NCI-H1092 treated with DMSO at 0.1 percent for 48 hours (cell line): ENCODE measurements at places on chromosomes 4 and X.

- DNase-seq = no peak
Observed at GRCh38 chr4:173415885-173416653, 17.2 kb upstream of the SCRG1 start.

GRCh38 chrX:144627947-144628346, 619.4 kb upstream of the SPANXN1 start:
- DNase-seq = no peak

GRCh38 chr4:159463235-159463634, 360.4 kb downstream of the RAPGEF2 start:
- no peak for DNase-seq

DNA sequence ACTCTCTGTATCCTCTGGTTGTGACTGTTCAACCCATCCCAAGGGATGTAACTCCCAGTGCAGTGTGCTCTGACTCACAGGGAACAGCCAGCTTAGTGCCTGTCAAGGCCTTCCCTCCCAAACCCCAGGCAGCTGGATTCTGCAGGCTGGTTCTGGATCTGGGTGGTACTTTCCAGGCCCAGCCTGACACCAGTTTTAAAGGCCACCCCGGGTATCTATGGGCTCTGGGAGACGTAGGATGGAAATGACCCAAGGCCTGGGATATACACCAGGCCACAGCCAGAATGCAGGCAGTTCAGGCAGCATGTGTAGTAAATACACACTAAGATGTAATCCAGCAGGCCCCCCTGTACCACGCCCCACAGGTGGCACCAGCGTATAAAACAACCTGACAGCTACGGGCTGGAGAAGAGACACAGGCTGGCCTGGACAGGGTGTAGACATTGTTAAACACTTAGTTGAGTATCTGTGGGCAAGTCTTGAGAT, 64.2 kb downstream of the SPINK2 start:
- no peak for DNase-seq

DNA sequence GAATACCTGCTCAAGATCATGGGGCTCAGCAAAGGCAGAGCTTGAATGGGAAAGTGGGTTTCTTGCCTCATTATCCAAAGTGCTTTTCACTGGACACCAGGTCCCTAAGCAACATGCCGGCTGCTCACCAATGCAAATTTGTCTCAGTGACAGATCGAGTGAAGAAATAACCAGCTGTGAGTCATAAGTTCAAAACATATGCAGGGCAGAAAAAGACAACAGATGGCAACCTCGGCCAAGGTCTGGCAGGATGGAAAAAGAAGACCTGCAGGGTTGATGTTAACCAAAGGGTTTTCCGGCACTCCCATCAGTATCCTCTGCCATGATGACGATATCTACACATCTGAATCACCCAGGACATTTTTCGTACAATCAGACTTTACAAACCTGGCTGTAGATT, 124.1 kb downstream of the AFAP1 start:
- no peak for DNase-seq

DNA sequence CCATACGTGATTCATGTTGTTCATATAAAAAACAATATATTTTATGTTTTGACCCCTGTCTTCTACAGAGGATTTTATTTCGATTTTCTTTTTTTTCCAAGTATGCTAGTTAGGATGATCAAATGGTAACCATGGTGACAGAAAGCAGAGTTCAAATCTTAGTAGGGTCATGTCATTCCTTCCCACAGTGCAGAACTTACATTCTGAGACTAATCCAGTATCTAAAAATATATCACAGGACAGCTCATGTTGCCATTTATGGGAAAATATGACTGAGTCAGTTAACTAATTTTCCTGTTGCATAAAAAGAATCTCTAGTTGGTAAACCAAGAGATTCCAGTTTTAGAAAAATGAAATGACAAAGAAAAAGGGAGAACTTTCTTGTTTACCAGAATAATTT, 209.5 kb downstream of the PARM1 start:
- DNase-seq = no peak
